DMS153 (cell line): ENCODE measurements at places on chromosomes 13 and 19.

GRCh38 chr13:106083620-106084350, 451.7 kb downstream of the EFNB2 start:
- no peak for DNase-seq

- no peak for DNase-seq
Measured at GRCh38 chr19:13381827-13382632, 124.2 kb downstream of the CACNA1A start.

DNA sequence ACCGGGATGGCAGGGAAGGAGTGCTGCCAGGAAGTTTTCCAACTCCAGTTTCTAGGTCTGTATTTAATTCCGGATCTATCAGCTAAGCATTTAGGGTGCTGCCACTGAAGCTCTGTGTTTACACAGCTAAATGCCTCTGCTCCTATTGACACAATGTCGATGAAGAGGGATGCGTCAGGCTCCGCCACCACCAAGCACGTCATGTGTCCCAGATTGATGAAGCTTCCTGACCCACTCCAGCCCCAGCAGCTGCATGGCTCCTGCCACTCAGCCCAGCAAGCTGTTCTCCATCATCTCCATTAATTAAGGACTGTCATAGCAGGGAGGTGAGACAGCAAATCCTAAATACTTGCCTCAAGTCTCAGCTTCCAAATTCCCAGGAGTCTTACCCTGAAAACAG, 435.2 kb upstream of the ZNF507 start:
- no peak for DNase-seq

GRCh38 chr13:73608157-73608516, 526.1 kb downstream of the KLF12 start:
- DNase-seq, result peak; percentile 93

GRCh38 chr19:18057557-18057956, 29.2 kb downstream of the IL12RB1 start:
- peak; percentile 5 for DNase-seq

DNA sequence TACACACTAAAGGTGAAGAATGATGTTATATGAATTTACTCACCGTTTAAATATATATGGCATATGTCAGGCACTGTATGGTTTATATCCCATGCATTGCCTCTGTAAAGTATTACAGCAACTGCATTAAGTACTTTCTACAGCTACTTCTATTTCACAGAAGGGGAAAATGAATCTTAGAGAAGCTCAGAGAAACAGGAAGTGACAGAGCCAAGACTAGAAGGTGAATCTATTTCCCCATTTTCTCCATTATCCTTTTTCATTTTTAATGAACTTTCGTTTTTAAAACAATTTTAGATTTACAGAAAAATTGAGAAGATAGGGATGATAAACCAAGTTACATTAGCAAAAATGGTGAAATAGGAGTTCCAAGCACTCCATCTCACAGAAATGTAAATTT, 863.3 kb downstream of the UQCRFS1 start:
- no peak for DNase-seq

- no peak for DNase-seq
Measured at GRCh38 chr19:4870025-4870700, 2.7 kb upstream of the PLIN3 start.

DNA sequence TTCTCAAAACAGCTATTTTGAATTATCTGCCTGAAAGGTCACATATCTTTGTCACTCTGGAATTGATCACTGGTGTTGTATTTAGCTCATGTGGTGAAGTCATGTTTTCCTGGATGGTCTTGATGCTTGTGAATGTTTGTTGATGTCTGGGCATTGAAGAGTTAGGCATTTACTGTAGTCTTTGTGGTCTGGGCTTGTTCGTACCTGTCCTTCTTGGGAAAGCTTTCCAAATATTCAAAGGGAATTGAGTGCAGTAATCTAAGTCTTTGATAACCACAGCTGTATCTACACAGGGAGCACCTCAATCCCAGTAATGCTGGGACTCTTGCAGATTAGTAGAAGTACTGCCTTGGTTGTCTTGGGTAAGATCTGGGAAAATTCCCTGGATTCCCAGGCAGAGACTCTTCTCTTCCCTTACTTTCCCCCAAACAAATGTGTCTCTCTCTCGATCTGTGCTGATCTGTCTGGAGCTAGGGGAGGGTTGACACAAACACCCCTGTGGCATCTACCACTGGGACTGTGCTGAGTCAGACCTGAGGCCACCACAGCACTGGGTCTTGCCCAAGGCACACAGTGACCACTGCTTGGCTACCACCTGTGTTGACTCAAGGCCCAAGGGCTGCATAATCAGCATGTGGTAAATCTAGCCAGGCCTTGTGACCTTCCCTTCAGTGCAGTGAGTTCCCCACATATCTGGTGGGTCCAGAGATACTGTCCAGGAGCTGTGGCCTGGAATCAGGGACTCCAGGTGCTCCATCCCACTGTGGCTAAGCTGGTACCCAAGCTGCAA, 5.5 kb upstream of the CYP4F3 start:
- no peak for DNase-seq

DNA sequence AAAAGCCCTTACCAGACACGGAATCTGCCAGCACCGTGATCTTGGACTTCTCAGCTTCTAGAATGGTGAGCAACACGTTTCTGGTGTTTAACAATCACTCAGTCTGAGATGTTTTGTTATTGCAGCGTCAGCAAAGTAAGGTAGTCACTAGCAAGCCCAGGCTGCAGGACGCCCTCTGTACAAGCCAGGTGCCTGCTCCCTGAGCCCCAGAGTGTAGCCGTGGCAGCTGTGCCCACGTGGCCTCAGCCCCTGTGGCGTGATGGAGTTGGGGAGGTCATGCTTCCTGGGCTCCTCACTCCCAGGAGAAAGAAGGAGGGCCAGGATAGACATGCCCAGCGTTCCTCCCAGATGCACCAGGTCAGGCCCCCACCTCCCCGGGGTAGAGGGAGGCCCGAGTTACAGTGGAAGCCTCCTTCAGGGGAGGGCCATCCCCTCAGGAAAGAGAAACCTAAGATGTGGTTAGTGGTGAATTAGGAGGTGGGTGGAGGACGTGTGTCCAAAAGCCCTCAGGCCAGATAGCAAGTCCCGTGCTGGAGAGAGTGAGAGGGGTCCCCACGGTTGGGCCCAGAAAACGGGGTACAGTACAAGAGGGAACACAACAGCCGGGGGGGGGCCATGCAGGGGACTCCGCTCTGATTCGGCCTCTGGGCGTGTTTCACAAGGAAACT, 169.6 kb upstream of the SOX1 start:
- DNase-seq, result no peak

DNA sequence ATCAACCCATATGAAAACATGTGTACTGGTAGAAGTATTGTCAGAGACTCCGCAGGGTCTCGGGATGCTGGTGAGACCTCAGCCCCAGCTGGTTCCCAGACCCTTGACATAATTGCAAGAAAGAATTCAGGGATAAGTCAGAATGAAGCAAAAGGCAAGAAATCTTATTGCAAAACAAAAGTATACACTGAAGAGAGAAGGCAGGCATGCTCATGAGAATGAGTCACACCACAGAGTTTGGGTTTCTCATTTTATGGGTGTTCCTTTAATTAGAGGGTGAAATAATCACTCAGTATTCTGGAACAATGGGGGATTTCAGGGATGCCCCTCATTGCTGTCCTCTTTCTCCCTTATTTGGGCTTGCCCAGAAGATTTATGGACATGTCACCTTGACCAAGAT, 1423.8 kb upstream of the MIR17HG start:
- no peak for DNase-seq

DNA sequence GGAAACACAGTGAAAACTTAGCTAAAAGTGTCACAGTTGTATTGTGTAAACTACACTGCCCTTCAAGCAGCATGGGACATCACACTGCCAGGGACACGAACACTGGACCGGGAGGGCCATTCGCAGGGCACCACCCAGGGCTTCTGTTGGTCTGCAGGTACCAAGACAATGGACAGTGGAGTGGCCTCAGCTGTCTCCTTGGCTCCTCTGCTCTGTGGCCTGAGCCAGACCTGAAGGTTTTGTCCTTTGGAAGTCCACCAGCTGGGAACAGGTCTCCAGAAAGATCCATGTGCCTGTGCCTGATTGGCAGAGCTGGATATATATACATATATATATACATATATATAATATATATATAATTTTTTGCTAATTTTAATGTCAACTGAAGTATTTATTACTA, 149.8 kb downstream of the ZNF536 start:
- DNase-seq, result no peak

DNA sequence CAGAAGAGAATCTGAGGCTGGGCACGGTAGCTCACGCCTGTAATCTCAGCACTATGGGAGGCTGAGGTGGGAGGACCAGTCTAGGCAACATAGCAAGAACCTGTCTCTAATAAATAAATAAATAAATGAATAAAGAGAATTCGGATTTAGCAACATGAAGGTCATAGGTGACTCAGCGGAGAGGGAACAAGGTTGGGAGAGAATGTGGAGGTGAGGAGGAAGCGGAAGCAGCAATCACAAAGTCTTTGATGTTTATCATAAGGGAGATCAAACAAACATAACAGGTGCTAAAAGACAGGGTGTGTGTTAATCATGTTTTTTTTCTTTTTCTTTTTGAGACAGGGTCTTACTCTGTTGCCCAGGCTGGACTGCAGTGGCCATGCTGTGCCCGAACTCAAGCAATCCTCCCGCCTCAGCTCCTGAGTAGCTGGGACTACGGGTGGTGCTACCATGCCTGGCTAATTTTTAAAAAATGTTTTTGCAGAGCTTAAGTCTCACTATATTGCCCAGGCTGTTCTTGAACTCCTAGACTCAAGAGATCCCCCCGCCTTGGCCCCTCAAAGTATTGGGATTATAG, 16.3 kb downstream of the PBX4 start:
- no peak for DNase-seq

- peak; percentile 14 for DNase-seq
Measured at GRCh38 chr13:109744512-109745051, 41.8 kb downstream of the IRS2 start.

GRCh38 chr19:2045501-2046045, 5.5 kb downstream of the MKNK2 start:
- no peak for DNase-seq

GRCh38 chr13:92433386-92433785, 793.2 kb upstream of the GPC6 start:
- DNase-seq, result no peak
